ENCODE measurements at places on chromosomes 5 and 9.

DNA sequence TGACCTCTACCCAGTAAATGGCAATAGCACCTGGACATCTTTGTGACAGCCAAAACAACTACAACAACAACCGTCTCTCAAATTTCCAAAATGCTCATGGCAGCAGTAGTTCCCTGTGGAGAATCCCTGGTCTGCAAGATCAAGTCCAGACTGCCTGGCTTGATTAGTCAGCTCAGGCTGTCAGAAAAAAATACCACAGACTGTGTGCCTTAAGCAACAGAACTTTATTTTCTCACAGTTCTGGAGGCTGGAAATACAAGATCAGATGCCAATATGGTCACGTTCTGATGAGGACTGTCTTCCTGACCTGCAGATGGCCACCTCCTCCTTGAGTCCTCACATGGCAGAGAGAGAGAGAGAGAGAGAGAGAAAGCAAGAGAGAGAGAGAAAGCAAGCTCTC, 52.3 kb upstream of the MOCS2 start:
- DNase-seq = no peak

- DNase-seq = no peak
Measured at GRCh38 chr5:132411304-132412013, 41.9 kb downstream of the SLC22A5 start.

- no peak for DNase-seq
Measured at GRCh38 chr5:133228316-133228715, 176.5 kb downstream of the HSPA4 start.

- no peak for DNase-seq
Measured at GRCh38 chr5:83632874-83633273, 87.8 kb downstream of the HAPLN1 start.

GRCh38 chr5:173029499-173029921, 26.6 kb upstream of the CREBRF start:
- DNase-seq = no peak

- DNase-seq = peak; percentile 97
Measured at GRCh38 chr5:1479581-1480188, 34.4 kb upstream of the SLC6A3 start.

GRCh38 chr9:134217431-134218210, 53.3 kb upstream of the RNU6ATAC start:
- DNase-seq = no peak

GRCh38 chr5:168612123-168612522, 33.0 kb upstream of the PANK3 start:
- no peak for DNase-seq

- peak; percentile 40 for DNase-seq
Measured at GRCh38 chr5:478982-479535, 36.1 kb downstream of the EXOC3 start.

DNA sequence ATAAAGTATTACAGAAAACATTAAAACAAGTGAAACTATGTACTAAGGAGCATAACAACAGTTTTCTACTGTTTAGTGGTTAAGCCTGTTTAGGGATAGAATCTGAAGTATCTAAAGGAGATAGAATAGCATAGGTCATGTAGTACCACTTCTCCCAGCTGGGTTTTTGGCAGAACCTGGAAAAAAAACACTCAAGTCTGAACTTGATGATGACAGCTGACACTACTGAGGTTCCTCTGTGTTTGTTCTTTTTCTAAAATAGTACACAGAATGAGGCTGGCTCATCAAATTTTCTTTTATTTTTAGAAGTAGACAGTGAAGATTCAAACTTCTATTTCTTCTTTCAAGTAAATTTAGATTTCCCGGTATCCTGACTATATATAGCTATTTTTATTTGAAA, 203.8 kb upstream of the ACO1 start:
- no peak for DNase-seq

DNA sequence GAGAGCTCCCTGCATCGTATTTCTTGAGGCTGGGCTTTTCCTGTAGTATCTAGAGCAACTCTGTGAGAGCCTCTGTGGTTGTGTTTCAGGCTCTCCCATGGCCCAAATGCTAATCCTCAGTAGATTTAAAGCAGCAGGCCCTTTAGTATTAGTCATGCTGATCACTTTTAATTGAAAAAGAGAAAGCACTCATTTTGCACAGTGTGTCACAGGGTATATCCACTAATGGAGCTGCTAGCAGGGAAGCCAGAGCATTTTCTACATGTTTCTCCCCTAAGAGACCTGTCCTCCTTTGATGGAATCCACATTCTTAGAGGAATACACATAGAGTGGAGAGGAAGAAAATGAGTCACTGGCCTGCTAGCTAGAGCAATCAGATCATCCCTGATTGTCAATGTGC, 348.5 kb downstream of the TMEM232 start:
- DNase-seq = no peak

GRCh38 chr9:135992486-135993408, 31.6 kb upstream of the UBAC1 start:
- no peak for DNase-seq

- peak; percentile 86 for DNase-seq
Measured at GRCh38 chr9:93576258-93577077, at the start of gene PHF2. TSS of gene PHF2 (plus strand) at chr9:93576584. CDS start at chr9:93576774, 190 bp downstream.
